ENCODE measurements at places on chromosomes 16 and 17.

DNA sequence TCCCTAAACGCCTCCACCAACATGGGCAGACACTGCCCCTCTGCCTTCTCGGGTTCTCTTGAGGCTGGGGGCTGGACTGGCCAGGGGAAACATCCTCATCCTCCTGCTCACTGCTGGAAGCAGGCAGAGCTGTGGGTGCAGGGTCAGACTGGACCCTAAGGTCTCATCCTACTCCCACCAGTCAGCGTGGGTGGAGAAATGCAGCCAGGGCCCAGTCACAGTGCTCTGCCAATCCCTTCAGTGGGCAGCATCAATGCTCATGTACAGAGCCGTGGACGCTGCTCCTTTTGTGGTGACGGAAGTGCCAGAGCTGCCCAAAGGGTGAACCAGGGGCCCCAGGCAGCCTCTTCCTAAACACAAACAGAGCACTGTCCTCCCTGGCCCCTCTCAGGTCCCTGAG, 13.4 kb upstream of the TBX2 start:
- no peak for DNase-seq

DNA sequence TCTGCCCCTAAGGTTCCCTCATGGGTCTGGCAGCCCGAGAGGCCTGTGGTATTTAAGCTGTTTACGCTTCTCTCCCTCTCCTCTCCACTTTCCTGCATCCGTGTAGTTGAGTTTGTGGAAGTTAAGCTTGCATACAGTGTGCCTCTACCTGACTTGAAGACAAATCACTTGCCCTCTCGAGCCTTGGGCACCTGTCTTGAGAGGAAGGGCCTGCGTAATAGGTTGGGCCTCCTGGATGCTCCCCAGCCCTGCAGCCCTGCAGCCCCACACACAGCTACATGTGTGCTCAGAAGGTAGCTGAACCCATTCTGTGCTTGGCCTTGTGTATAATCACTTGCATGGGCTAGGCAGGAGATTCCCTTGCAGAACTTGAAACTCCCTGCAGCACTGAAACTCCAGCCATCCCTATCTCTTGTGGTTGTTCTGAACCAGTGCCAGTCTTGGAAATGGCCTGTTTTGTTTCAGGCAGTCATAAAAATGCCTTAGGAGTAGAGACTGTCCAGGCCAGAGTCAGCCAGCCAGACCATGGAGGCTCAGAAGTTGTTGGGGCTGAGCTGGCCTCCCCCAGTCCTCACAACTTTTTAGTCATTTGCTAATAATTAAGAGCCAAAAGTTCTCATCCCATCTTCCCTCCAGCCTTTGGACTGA, 134.6 kb downstream of the CLEC16A start:
- DNase-seq: no peak

GRCh38 chr17:511001-511698, 158.5 kb upstream of the RPH3AL start:
- DNase-seq: no peak

DNA sequence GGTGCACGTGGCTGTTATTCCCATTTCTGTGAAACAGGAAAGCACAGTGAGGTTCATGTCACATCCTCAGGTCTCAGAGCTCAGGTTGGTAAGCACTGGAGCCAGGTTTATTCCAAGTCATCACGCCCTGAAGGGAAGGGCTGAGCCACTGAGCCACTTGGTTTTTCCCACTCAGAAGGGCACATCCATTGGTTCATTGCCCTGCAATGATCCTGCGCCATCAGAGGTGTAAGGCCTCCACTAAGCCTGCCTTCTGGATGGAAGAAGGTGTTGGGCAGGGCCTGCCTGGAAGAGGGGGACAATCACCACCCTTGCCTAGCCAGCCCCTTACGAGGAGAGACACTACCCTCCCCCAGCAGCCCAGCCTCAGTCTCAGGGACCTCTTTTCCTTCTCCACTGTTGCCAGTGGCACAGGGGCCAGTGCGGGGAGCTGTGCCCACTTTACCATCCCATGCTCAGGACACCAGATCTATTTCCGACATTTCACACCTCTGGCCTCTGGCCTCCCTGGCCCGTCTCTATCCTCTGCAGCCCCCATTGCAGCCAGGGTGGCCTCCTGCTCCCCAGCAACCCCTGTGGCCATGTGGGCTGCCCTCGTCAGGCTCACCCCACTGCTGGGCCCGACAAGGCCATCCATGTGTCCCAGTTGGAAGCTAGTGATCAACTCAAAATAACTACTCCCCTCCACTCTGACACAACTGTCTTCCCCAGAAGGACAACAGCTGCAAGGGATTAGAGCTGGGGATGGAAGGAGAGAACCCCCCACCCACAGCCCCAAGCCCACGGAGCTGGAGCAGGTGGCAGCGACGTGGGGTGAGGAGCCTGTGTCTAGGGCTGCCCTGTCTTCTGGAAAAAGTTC, 29.9 kb downstream of the CFAP20 start:
- no peak for DNase-seq

DNA sequence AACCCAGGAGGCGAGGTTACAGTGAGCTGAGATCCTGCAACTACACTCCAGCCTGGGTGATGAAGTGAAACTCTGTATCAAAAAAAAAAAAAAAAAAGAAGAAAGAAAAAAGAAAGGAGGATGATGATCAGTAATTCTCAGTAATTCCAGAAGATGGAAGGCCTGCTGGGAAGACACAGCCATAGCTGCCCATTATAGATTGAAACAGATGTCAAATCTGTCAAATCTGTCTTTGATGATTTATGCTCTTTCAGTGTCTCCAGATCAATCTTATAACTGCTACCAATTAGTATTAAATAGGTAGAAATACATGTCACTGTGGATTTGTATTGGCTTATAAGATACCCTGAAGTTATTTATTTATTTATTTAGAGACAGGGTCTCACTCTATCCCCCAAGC, 42.9 kb upstream of the CPPED1 start:
- no peak for DNase-seq

DNA sequence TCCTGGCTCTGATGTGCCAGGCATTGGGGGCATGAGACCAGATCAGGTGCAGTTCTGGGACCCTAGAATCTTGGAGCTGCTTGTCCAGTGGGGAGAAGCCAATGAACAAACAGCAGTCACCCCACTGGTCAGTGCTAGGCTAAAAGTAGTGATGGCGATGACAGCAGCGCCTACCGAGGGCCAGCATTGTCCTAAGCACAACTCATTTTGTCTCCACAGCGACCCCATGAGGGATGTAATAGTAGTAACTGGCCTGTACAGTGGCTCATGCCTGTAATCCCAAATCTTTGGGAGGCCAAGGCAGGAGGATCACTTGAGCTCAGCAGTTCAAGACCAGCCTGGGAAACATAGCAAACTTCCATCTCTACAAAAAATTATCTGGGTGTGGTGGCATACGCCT, 6.2 kb downstream of the SMCR8 start:
- no peak for DNase-seq

- no peak for DNase-seq
Observed at GRCh38 chr17:62001105-62001504, 64.0 kb downstream of the MED13 start.

- no peak for DNase-seq
Observed at GRCh38 chr17:50943575-50943933, 77.4 kb upstream of the TOB1 start.
